HepG2 (cell line): ENCODE measurements at places on chromosomes 7 and 10. TPM values are rescaled to one million over a fixed set of nuclear protein-coding genes. Genes with fewer than 3 reads are reported as not detected.

ACBD7 gene
- 2.6 and 4.0 TPM in 2 replicates for total RNA-seq

CHAT gene
- not detected in 2 replicates for total RNA-seq

TDRD1 gene
- not detected in 2 replicates for total RNA-seq

KCND2 gene
- total RNA-seq: not detected in 2 replicates

MKRN1 gene
- 32.8 and 38.2 TPM in 2 replicates for total RNA-seq

GIMAP1 gene
- not detected in 2 replicates for total RNA-seq

VSTM2A gene
- not detected in 2 replicates for total RNA-seq

FGL2 gene
- 0.08 and 0.15 TPM in 2 replicates for total RNA-seq

TCAF2 gene
- total RNA-seq: 0.04 TPM in 1 of 2 replicates, not detected in the other

PRF1 gene
- 0.32 and 1.00 TPM in 2 replicates for total RNA-seq

BTBD16 gene
- 3.6 and 5.0 TPM in 2 replicates for total RNA-seq

GATAD1 gene
- total RNA-seq: 16.2 and 20.6 TPM in 2 replicates

CLDN3 gene
- 0.31 TPM in 1 of 2 replicates, not detected in the other for total RNA-seq

SCIN gene
- total RNA-seq: not detected in 2 replicates

PRRT4 gene
- not detected in 2 replicates for total RNA-seq

PPP2R2D gene
- 33.2 and 34.4 TPM in 2 replicates for total RNA-seq

FAM24B gene
- total RNA-seq: 2.5 and 3.0 TPM in 2 replicates

SLC26A4 gene
- 0.11 TPM in 1 of 2 replicates, not detected in the other for total RNA-seq

NPTX2 gene
- not detected in 2 replicates for total RNA-seq

ZDHHC4 gene
- 65.4 and 83.2 TPM in 2 replicates for total RNA-seq

SH2D4B gene
- not detected in 2 replicates for total RNA-seq

STAG3 gene
- 0.22 and 0.33 TPM in 2 replicates for total RNA-seq

CBX3 gene
- 249 and 355 TPM in 2 replicates for total RNA-seq

VWDE gene
- total RNA-seq: 0.14 and 0.27 TPM in 2 replicates
